Activated CD4-positive, alpha-beta T cell treated with anti-CD3 and anti-CD28 coated beads, Interleukin-2, amount 50 U/mL, for 48 hours (primary cell): ENCODE measurements at places on chromosomes 11 and 22.
A peak's percentile ranks its signal among the peaks of the same experiment; 100 is the strongest.

- no peak for DNase-seq
Measured at GRCh38 chr11:47896199-47896598, 48.0 kb upstream of the NUP160 start.

DNA sequence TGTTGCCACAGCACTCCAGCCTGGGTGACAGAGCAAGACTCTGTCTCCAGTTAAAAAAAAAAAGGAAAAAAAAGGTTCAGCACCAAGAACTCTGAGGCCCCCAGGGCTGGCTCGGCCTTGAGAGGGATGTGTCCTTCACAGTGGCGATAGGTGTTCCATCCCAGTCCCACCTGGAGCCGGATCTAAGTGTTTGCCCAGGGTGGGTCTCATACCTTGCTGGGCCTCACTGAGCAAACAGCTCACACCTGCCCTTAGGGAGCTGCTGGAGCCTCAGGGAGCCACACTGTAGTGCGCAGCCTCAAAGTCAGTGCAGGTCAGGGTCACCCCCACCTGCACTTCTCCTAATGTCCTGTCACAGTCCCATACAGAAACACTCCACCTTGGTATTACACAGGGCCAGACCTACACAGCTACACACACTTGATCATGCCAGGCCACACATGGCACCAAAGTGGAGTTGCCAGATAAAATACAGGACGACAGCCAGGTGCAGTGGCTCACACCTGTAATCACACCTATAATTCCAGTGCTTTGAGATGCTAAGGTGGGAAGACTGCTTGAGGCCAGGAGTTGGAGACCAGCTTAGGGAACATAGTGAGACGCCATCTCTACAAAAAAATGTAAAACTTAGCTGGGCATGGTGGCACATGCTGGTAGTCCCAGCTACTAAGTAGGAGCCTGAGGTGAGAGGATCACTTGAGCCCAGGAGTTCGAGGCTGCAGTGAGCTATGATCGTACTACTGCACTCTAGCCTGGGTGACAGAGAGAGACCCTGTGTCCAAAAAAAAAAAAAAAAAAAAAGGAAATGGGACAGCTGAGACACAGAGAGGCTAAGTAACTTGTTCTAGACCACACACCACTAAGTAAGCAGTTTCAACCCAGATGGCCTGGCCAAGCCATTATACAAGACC lies 7.3 kb downstream of the STARD10 start:
- no peak for DNase-seq

DNA sequence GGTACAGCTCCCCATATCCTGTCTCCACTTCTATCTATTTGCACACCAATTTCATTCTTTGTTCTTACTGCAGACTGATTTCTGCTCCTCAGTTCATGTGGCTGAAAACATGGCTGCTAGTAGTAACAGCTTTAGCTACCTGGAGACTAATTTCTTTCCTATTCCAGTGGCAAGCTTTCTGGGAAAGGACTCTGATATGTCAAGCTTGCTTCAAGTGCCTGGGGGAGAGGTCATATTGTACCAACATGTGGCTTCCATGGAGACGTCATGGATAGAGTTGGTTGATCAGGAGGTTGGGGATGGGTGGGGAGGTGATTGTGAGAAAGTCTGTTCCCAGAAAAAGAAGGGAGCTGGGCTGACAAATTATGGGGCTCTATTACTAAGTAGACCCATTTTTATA lies 44.9 kb downstream of the ADM start:
- DNase-seq: no peak

DNA sequence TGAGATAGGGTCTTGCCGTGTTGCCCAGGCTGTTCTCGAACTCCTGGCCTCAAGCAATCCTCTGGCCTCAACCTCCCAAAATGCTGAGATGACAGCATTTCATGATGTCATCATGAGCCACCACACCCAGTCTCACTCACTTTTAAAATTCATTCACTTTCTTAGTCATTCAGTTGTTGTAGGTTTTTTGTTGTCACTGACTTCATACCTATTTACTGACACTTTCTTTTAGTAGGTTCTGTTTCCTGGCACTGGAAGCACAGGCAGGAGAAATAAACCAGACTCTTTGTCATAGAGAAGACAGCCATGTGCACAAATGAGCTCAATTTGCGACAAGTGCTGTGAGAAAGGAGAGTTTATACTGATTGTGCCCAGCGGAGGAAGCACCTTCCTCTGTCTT lies 10.5 kb downstream of the ART5 start:
- no peak for DNase-seq

- no peak for DNase-seq
Measured at GRCh38 chr11:108302121-108302785, 79.4 kb downstream of the ATM start.

GRCh38 chr22:32202539-32203180 lies 2.2 kb downstream of the RFPL2 start:
- DNase-seq: peak; percentile 42

- no peak for DNase-seq
Measured at GRCh38 chr11:32939046-32939445, 46.4 kb downstream of the QSER1 start.

GRCh38 chr11:99638073-99638553 lies 617.4 kb downstream of the CNTN5 start:
- no peak for DNase-seq

GRCh38 chr11:122655527-122656072 lies at the start of gene UBASH3B:
Gene UBASH3B (plus strand): TSS chr11:122655722. CDS start chr11:122656050, 328 bp downstream.
- peak; percentile 79 for DNase-seq

- no peak for DNase-seq
Measured at GRCh38 chr11:133531971-133532651, at the start of gene OPCML. Gene OPCML (minus strand): TSS chr11:133532501.

DNA sequence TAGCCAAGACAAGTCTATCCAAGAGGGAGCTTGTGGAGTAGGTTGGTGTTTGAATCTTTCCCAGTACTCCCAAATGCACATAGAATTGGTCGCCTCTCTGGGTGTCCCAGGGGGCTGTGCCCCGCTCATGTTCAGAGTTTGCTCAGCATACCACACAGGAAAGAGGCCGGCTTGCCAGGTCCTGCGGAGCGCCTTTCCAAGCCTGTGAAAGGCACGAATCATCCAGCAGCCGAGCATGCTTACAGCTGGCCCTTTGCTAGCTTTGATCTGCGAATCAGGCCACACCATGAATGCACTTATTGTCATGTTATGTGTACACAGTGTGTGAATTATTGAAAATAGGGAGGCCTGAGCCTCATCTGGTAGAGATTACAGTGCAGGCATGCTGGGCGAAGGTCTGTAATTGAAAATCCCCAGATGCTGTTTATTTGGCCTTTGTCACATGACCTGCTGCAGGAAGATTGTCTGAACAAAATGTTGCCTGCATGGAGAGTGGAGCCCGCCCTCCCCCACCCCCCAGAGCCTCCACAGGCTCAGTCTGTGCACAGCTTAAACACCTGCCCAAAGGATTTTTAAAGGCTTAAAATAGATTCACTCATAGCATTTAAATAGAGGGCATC lies 163.3 kb upstream of the RASSF10 start:
- DNase-seq: no peak

DNA sequence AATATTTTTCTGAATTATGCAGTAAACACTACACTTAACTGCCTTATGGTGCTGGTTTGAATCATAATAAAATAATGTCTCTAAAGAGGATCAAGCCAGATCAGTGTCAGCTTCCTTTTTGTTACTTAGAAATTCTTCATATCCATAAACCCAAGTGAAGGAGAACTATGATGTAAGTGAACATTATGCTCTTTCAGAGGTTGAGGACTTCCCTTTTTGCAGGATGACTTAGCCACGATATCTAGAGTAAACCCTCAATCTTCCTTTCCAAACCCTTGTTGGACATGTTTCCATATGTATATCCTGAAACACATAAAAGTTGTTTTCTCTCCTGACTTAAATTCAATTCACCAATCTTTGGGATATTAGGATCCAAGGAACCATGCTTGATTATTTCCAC lies 19.1 kb downstream of the OR8D1 start:
- DNase-seq: no peak

GRCh38 chr11:75572744-75573143 lies 10.7 kb downstream of the SERPINH1 start:
- DNase-seq: no peak

- DNase-seq: no peak
Measured at GRCh38 chr11:26792941-26793340, 71.1 kb upstream of the SLC5A12 start.

DNA sequence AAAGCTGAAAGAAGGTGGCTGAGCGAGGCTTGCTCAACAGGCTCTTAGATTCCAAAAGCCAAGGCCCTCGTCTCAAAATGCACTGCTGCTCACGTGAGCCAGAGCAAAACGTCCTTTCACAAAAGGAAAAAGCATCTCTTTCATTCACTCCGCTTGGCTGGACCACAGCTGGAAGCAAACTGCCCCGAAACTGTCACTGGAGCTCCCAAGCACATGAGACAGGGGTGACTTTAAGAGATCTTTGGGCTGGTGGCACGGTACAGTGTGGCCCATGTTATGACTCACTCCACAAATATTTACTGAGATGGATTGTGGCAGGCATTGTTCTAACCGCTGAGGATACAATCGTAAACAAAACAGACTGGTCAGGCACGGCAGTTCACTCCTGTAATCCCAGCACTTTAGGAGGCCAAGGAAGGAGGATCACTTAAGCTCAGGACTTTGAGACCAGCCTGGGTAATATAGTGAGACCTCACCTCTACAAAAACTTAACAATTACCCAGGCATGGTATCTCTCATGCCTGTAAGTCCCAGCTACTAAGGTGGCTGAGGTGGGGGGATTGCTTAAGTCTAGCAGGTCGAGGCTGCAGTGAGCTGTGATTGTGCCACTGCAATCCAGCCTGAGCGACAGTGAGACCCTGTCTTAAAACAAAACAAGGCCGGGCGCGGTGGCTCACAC lies 3.6 kb downstream of the PLA2G6 start:
- no peak for DNase-seq

DNA sequence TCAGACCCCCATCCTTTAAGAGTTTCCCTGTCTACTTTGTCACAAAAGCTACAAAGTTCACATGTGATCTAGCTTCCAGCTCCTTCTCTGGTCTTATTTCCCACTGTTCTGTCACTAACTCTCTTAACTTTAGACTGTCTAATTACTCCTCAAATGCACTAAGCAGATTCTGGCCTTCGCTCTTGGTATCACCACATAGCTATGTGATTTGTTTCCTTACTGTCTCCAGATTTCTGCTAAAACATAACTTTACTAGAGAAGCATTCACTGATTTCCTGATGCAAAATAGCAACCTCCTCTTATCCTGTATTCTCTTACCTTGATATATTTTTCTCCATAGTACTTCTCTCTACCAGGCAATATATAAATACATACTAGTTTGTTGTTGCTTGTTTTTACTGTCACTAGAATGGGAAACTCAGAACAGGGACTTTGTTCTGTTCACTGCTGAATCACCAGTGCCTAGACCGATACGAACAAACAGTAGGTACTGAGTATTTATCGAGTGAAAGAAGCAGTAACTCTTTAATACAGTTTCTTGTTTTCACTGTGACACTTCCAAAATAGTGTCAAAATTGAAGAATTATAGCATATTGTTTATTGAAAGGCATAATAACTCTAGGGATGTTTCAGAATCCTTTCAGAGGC lies 205.6 kb downstream of the DDX10 start:
- no peak for DNase-seq

GRCh38 chr11:123562158-123562557 lies 92.3 kb downstream of the SCN3B start:
- DNase-seq: no peak

GRCh38 chr11:41449483-41450050 lies 9.9 kb downstream of the LRRC4C start:
- no peak for DNase-seq

DNA sequence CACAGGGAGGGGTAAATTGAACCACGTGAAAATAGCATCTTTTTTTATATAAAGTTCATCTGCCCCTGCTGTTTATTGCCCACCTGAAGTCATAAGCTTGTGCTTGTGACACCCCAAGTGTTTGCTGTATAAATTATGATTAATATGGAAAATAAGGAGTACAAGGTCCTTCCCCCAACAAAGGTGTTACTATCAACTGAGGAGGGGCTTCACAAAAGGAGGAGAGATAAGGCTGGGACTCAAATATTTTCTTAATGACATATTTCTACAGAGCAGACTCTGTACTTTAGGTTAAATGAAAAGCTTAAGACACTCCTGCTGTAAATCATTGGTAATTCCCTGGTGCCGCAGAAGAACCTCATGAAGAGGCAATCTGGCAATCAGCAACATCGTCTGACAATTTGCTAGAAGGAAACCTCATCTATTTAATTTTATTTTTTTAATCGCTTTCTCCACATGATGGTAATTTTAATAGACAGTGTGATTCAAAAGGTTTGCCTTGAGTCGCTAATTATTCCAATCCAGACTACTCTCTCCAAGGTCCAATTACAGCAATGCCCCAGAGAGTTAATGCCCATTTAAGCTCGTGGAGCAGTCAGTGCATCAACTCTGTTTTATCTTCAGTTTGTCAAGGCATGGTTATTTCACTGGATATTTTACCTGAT lies 1432.4 kb downstream of the FAM181B start:
- DNase-seq: no peak

DNA sequence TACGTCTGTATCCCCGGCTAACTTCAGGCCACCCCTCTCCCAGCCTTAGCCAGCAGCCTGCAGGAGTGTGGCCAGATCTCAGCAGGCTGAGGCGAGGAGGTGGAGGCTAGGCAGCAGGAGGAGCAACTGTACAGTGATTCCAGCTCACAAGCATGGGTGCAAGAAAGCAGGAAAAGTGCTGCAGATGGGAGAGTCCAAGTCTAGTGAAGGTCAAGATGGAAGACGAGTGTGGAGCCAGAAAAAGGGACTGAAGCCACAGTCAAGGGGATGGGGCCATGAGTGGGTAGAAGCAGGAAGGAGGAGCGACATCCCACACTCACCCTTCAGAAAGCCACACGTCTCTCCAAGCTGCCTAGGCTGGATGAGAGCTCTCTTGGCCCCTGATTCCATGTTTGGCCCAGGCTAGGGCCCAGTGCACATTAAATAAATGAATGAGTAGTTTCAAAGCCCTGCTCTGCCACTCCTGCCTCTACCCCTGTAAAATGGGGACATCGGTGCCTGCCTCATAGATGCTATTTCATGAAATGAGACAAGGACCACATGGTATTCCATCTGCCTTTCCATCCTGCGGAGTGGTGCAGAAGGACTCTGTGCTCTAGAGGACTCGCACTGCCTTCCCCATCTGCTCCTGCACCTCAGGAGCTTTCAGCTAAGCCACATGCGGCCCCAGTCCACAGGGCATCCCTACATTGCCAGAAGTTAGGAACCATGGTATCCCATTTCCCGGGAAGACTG lies 2.9 kb downstream of the YDJC start:
- no peak for DNase-seq

DNA sequence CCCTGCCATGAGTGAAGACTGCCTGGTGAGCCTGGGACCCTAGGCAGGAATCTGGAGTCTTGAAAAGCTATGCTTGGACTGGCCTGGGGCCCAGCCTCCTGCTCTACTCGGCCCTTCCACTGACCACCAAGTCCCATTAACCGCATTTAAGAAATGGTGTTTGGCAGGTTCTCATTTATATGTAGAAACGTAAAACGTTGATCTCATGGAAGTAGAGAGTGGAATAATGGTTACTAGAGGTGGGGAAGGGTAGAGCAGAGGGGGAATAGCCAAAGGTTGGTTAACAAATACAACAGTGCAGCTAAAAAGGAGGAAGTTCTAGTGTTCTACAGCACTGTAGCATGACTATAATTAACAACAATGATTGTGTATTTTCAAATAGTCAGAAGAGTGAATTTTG lies 72.9 kb upstream of the EED start:
- no peak for DNase-seq

GRCh38 chr11:35324183-35324886 lies 95.0 kb downstream of the SLC1A2 start:
- no peak for DNase-seq

- no peak for DNase-seq
Measured at GRCh38 chr11:13608656-13609055, 59.8 kb upstream of the FAR1 start.
